ENCODE measurements at places on chromosomes 1 and 21.

DNA sequence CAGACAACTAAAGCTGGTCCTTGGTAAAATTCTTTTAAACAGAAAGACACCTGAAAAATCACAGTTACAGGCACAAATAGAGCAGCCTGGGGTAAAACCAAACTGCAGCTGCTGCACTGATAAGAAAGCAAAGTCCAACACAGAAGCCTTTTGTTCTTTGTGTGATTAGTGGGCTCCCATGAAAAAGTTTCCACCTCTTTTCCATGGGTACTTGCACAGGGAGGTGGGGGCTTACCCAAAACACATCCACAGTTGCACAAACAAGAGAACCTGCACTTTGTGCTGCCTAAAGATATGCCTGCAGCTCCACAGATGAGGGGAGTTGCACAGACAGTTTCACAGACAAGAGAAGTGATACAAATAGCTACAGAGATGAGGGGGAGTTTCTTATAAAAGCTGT is 106.7 kb upstream of the SLC5A9 start:
- no peak for DNase-seq

- DNase-seq = peak; percentile 82
These were observed 857.4 kb downstream of the USP25 start for GRCh38 chr21:16587141-16587581.

DNA sequence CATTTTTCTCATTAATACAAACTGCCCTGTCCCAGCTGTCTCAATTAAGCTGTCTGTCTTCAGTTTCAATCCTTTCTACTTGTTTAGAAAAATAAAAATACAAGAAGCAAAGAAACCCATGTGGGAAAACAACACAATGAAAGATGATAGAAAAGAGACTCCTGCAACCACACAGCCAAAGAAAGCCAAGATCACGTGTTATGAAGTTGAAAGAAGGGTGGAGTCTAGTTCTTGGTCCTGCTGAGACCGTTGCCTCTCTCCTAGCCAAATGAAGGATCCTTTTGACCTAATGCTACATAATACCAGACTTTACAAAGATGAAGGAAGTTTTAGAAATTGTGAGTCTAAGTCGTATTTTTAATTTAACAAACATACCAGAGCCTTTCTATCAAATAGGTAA is 218.8 kb upstream of the RRP15 start:
- DNase-seq = no peak

DNA sequence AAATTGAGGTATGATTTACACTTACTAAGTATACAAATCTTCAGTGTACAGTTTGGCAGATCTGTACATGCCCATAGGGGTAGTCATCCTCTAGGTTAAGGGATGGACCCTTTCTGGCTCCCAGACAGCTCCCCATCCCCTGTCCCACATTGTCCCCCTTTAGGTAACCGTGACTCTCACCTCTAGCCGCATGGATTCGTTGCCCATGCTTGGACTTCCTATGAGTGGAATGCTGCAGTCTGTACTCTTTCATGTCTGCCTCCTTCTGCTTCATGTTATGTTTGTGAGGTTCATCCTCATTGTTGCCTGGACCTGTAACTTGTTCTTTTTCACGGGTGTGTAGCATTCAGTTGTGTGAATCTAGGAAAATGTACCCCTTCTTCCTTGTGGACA is 20.3 kb downstream of the SLC37A1 start:
- no peak for DNase-seq

GRCh38 chr1:917076-917459 is 6.7 kb upstream of the SAMD11 start:
- no peak for DNase-seq

- peak; percentile 29 for DNase-seq
These were observed 595 bp downstream of the RNF2 start for GRCh38 chr1:185045814-185046492.

- DNase-seq = no peak
These were observed 15.7 kb downstream of the LSS start for GRCh38 chr21:46212721-46213484.

GRCh38 chr1:78155121-78155520 is 109.4 kb downstream of the GIPC2 start:
- DNase-seq = no peak

DNA sequence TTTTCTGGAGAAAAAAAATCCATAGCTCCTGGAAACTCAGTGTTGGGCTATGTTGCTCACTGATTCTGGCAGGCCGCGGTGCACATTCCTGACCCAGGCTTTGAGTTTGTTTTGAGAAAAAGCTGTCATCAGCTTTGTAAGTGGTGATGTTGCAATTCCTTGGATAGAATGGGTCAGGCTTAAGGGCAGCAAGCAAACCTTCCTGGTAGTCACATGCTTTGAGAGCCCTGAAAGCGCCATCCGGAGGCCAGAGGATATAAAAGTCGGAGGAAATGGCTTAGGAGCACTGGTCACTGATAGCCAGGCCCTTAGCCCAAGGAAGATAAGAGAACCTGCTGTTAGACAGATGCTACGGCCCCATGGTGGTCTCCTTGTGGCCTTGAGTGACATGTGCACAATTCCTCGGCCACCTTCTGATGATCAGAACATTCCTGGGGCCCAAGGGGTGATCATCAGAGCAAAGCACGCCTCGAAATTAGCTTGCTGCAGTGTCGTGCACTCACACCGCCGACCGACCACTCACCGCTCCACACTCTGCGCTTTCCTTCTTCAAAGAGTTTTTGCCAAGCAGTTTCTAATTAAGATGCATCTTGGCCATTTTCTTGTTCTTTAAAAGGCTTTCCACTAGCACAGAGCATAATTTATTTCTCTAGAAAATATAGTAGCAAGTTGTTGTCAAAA is 78.6 kb downstream of the MAN1C1 start:
- peak; percentile 93 for DNase-seq

- no peak for DNase-seq
These were observed 7.1 kb downstream of the ZBTB21 start for GRCh38 chr21:42003051-42003461.

GRCh38 chr1:7553042-7553690 is 217.9 kb upstream of the VAMP3 start:
- no peak for DNase-seq

- DNase-seq = no peak
These were observed 94.7 kb downstream of the CHD1L start for GRCh38 chr1:147337040-147337630.

GRCh38 chr21:37647781-37648180 is 268.5 kb downstream of the KCNJ6 start:
- DNase-seq = no peak

GRCh38 chr1:44318097-44319088 is 36.7 kb downstream of the ERI3 start:
- peak; percentile 32 for DNase-seq

GRCh38 chr1:84433258-84434080 is 35.2 kb downstream of the DNASE2B start:
- DNase-seq = peak; percentile 84

GRCh38 chr1:19582318-19582717 is 61.8 kb upstream of the NBL1 start:
- no peak for DNase-seq

GRCh38 chr1:181936768-181937581 is 124.5 kb downstream of the ZNF648 start:
- no peak for DNase-seq

DNA sequence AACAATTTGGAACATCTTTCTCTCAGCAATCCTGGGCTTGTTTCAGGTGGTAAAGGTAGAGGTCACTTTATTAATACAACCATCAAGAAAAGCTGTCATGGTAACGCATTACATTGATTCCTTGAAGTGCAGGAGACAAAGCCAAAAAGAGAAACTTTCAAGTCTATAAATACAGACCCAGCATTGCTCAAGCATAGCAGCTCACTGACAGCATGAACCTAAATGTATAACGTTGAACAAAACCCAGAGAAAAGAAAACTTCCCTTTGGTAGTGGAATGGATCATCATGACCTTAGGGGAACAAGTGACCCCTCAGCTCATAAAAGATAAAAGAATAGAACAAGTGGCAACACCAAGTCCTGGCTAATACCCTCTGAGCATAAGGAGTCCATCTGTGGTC is 332.2 kb downstream of the NTNG1 start:
- no peak for DNase-seq

- DNase-seq = no peak
These were observed 19.8 kb downstream of the PRPF38A start for GRCh38 chr1:52424231-52424636.

- no peak for DNase-seq
These were observed 7.4 kb upstream of the DNMT3L start for GRCh38 chr21:44269090-44269489.

- DNase-seq = no peak
These were observed 4.2 kb downstream of the GJA4 start for GRCh38 chr1:34796990-34797389.

DNA sequence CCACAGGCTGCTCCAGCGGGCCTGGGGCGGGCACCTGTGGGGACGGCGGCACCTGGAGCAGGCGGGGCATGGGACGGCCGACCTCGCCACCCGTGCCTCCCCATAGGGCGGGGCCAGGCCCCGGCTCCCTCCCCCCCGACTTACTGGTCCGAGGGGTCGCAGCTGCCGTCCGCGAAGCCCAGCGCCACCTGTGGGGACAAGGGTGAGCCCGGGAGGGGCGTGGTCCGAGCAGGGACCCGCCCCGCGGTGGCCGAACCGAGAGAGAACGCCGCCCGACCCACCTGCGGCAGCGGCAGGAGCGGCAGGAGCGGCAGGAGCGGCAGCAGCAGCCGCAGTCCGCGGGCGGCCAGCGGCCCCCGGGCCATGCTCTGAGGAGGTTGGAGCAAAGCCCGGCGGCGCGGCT is at the start of gene TMEM52:
TSS of gene TMEM52 (minus strand) at position 379 of the 403 bp plus-strand sequence. CDS start at position 365, 14 bp downstream.
- no peak for DNase-seq

GRCh38 chr1:41902159-41902577 is 16.6 kb downstream of the HIVEP3 start:
- DNase-seq = peak; percentile 71

DNA sequence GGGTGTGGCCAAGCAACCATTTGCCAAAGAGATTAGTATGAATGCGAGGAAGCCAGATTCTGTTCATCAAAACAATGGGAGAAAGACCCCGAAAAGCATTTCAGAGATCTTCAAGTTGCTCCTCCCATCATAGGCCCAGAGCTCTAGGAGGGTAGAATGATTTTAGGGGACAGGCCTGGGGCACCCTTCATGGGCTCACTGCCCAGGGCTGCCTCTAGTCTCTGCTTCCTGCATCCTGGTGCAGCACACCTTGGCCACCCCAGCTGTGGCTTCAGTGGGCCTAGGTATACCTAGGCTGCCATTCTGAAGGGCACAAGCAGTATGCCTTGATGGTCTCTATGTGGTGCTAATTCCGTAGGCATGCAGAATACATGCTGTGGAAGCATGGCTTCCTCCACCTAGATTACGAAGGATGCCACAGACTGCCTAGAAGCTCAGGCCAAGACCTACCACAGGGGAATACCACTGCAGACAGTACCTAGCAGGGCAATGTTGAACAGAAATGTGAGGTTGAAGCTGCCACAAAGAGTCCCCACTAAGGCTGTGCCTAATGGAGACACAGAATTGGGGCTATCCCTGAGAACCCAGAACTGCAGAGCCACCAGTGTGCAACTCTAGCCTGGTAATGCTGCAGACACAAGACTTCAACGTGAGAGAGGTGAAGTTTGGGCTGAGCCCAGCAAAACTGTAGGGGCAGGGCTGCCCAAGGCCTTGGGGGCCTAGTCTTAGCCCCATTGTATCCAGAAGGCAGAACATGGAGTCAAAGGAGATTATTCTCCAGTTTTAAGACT is 158.8 kb downstream of the CLIC6 start:
- DNase-seq = no peak

DNA sequence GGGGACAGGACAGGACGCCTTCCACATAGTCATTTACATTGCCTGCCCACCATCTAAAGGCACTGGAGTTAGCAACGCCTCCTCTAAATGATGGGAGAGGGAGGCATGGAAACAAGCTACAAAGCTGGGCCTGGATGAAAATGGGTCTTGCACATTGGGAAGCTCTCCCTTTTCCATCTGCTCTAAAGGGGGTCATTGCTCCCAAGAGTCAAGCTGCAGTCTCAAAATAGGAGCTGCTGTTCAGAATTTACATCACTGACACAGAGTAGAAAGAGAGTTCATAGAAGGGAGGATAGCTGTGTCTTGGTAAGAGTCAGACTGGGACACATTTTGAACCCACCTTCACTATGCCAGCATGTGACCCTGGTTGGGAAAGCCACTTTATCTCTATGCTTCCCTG is 26.6 kb downstream of the RCSD1 start:
- no peak for DNase-seq

- DNase-seq = no peak
These were observed 11.3 kb downstream of the FMO2 start for GRCh38 chr1:171196351-171196750.

DNA sequence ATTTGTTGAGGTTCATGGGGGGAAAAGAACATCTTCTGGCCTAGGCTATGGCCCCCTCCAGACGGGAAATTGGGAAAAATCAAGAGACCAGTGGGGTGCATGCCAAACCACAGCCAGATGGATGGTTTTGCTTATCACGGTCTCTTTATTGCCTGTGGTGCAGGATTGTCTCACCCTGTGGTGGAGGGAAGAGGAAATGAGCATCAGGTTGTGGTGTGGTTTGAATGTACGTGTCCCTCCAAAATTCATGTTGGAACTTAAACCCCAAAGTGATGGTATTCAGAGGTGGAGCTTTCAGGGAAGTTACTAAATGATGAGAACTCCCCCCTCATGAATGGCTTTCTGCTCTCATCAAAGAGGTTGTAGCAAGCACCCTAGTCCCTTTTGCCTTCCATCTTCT is 525.7 kb downstream of the NPHP4 start:
- DNase-seq = no peak

- peak; percentile 33 for DNase-seq
These were observed 834.0 kb downstream of the USP25 start for GRCh38 chr21:16563795-16564194.

GRCh38 chr21:41726970-41727783 is 39.7 kb downstream of the RIPK4 start:
- DNase-seq = peak; percentile 52

DNA sequence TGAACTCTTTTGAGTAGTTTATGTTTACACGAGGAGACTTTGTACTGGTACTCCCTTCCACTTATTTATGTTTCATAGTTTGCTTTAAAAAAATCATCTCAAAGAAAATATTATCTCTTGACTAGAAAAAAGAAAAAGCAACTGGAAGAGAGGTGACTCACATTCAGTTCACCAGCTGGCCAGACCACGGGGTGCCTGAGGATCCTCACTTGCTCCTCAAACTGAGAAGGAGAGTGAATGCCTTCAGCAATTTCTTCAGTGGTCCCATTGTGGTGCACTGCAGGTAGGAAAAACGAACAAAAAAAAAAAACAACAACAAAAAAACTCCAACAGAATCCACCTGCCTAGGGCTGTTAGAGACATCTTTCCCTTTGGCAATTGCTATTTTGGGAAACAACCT is 102.9 kb downstream of the PTPRC start:
- DNase-seq = peak; percentile 69

GRCh38 chr1:92515796-92516201 is 29.1 kb upstream of the GFI1 start:
- no peak for DNase-seq

- peak; percentile 89 for DNase-seq
These were observed 72.6 kb downstream of the TTC3 start for GRCh38 chr21:37145635-37146111.

All from astrocyte of the spinal cord (primary cell).